ENCODE measurements at places on chromosomes 5 and 9.

- DNase-seq, result no peak
Measured at GRCh38 chr9:36566813-36567221, 5.9 kb upstream of the MELK start.

GRCh38 chr9:91362051-91362611, 413 bp upstream of the AUH start:
- DNase-seq, result no peak

GRCh38 chr5:105961572-105961971, 1709.2 kb downstream of the EFNA5 start:
- DNase-seq, result no peak

DNA sequence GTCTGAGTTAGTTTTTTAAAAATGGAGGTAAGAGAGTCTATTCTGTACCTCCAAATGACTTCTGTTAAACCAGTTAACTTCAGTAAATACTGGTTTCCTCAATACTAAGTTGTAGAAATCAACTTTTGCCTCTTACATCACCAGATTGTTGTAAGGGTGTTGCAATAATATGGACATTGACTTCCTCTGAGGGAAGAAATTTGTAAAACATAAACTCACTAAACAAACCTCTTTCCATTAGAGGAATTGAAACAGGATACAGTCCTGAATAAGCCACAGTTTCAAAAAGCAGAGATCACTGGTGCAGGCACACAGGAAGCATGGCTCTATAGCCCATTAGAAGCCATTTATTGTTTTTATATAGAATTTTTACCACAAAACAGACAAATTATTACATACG, 32.7 kb upstream of the SLCO6A1 start:
- DNase-seq, result no peak

DNA sequence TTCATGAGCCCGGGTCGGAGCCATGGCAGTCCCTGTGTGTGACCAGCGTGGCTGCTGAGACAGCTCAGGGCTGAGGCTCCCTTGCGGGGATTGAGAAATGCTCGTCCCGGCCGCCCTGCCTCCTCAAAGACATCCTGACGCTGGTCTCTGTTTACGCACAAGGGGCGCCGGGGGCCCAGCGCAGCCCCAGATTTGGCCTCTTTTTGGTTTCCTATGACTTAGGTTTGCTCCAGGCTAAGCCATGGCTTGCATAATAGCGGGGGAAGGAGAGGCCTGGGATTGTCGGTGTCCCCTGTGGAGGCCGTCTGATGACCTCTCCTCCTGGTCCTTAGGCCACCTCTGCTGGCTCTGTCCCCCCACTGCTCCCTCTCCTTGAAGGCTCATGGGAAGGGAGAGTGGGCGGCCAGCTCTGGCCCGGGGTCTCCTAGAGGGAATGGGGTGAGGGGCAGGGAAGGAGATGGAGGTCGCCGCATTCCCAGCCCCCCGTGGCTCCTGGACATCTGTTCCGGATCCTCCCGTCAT, 3.5 kb downstream of the LAMC3 start:
- DNase-seq, result no peak

- DNase-seq, result no peak
Measured at GRCh38 chr5:156096259-156096658, 230.7 kb upstream of the SGCD start.

DNA sequence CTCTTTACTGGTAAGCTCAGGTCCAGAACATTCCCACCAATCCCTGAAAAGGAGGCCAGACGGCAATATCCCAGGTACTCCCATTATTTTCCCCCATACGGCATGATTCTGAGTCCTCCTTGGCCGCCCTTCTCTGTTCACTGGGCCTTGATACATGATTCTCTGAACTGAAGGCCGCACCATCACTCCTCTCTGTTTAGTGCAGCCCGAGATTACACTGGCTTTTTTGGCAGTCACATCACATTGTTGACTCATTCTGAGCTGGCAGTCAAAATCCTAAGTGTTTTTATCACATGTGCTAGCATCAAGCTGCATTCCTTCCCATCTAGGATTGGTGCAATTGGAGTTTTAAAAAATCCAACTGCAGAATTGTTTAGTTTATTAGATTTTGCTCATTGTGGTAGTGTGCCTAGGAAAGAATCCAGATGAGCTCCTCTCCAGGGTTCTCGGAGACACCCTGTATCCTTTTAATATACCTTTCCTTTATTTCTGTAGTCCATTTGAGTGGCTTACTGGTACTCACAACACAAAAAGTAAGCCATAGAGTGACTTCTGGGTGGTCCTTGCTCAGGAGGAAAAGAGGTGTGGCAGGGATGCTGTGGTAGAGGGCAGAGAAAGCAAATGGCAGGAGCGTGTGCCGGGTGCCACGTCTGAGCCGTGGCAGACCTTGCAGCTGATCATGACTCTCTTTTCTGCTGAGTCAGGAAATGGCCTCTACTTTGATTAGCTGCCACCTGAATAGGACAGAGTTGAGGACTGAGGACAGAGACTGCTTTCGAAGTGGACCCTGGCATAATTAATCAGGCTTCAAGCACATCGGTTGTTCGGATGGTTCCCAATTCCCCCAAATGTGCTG, 121.1 kb upstream of the IL12B start:
- DNase-seq, result no peak

DNA sequence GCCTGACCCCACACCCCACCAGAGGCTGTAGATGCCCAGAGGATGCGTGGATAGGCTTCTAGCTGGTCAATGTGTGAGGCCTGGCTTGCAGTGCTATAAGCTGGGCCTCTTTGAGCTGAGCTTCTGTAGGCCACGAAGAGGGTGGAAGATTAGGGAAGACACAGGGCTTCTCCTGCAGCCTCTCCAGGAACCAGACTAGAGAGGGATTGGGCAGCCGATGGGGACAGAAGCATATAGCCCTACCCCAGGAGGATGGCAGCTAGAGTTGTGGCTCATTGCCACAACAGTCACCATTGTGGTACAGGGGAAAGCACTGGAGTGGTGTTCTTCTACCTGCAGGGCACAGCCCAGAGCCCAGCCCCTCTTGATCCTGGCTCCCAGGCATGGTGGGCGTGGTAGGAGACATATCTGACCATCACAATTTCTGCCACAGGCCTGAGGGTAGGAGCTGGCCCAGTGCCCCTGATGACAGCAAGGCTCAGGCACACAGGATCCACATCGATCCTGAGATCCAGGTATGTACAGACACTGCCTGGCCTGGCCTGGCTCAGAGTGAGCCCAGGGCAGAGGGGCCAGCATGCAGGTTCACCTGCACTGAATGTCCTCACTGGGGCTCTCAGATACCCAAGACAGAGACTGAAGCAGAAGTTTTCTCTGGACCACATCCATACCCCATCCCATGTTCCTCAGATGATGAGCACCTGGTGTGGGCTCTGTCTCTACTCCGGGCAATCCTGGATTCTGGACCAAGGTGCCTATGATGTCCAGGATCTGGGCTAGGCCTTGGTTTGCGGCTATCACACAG, 8.7 kb downstream of the PDLIM4 start:
- no peak for DNase-seq

GRCh38 chr5:135333732-135334515, 65.1 kb downstream of the MACROH2A1 start:
- no peak for DNase-seq

DNA sequence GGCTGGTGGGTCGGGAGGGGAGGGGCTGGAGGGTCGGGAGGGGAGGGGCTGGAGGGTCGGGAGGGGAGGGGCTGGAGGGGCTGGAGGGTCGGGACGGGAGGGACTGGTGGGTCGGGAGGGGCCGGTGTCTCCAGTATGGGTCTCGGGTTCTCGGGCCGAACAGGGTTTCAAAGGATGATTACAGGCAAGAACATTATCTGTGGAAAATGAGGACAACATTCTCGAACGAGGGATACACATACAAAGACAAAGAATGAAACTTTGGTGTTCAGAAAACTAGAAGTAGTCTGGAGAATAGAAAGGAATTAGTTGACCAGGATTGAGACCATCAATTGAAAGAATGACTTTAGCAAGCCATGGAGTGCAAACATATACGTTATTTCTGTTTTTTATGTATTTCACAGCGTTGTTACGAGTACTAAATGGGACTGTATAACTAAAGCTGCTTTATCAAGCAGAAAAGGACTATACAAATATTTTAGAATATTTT, 360 bp upstream of the ZCCHC10 start:
- DNase-seq, result no peak

DNA sequence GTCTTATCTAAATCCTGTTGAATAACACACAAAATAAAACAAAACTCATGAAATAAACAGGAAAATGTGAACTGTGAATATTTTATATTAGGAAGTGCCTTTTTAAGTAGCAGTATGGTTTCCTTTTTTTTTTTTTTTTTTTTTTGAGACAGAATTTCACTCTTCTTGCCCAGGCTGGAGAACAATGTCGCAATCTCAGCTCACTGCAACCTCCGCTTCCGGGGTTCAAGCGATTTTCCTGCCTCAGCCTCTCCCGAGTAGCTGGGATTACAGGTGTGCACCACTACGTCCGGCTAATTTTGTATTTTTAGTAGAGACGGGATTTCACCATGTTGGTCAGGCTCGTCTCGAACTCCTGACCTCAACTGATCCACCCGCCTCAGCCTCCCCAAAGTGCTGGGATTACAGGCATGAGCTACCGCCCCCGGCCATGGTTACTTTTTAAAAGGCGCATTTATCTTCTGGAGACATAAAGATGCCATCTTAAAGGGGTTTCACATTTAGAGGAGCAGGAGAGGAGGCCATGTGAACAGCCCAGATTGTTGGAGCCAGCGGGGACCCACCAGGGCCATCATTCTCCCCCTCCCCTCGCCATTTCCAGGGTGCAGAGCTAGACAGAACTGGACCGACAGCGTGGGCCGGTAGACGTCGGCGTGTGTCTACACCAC, 64.1 kb downstream of the ROR2 start:
- DNase-seq, result no peak

DNA sequence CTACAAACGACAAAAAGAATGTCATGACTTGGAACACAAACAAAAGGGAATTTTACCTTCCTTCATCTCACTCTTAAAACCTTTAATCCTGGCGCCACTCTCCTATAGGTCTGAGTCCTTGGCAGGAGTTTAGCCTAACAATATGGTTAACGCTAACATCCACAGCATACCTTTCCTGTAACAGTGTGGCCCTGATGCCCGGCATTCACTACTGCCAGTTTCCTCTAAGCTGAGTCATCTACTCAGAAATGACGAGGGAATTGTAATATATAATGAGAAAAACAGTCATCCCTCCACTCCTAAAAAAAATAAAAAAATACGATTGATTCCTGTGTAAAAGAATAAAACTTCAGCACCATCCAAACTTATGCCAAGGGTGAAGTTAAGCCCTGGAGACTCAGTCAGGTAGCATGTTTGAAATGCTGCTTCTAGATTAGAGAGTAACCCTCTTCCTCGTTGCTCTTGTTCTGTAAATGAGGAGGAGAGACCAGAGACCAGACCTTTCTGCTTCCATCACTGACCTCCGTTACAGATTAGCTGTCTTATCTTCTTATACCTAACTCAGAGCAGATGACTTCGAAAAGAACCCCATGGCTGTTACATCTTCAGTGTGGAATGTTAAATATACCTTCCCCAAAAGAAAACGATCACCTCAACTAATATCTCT, 37.4 kb downstream of the CCDC125 start:
- DNase-seq, result no peak

DNA sequence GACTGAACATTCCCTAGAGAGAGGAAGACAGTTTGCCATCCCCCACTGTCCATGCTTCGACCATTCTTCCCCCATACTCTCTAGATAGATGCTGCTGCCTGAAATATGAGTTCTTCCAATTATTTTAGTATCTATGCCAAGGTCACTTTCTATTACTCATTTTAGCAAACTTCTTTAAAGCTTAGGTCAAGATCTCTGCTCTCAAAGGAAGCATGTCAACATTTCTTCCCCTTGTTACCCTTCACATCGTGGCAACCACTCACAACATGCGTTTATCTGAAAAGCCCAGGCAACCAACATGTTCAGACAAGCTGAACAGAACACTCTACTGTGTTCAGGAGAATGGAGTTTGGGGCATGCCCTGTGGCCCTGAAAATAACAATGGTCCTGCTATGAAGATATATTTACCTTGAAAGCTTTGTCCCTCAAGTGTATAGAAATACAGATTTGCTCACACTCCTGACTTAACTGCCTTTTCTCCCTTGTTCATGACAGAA, 138.4 kb upstream of the KIF2A start:
- DNase-seq, result no peak

DNA sequence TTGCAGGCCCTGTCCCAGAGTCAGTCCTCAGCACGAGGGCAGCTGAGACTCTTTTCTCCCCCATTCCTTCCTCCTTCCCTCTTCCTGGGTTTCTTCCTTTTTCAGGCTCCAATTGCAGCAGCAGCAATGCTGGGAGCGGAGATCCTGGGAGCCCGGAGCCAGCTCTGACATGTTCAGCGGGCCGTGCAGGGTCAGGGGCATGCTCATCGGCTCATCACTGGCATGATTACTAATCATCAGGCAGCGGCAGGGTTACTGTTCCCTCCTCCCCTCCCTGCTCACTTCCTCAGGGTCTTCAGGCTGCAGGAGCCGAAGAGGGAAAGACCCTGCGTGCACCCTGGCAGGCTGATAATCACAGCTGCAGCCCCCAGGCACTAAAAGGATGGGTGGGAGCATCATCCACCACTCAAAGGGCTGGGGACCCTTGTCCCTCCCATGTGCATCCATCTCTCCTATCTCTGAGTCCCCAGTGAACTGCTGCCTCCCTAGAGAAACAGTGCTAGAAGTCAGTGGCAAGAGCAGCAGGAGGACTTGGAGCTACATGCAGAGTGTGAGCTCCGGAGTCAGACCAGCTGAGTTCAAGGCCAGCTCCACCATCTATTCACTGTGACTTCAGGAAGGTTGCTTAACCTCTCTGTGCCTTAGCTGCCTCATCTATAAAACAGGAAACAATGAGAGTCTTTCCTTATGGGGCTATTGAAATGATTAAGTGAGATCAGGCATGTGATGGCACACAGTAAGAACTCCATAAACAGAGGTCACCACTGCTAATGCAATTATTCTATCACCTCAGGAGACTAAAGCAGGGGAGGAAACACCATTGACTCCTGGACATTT, 7.8 kb upstream of the KCNIP1 start:
- DNase-seq, result no peak

- DNase-seq, result no peak
Measured at GRCh38 chr5:139960723-139961383, 82.2 kb downstream of the NRG2 start.

GRCh38 chr5:32017692-32018367, 156.3 kb downstream of the GOLPH3 start:
- no peak for DNase-seq

DNA sequence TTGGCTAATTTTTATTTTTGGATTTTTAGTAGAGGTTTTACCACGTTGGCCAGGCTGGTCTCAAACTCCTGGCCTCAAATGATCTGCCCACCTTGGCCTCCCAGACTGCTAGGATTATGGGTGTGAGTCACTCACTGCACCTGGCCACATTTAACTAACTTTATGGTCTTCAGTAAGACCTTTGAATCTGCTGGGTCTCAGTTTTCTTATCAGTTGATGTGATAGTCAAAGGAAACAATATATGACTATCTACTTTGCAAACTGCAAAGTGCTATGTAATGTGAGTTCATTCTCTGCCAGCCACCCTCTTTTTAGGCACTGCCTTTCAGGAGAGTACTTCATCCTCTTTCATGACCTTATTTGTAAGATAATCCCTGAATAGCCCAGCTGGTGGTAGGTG, 474.7 kb downstream of the PDE4D start:
- DNase-seq, result no peak

Data from CD4-positive, alpha-beta T cell (primary cell).